ENCODE measurements at places on chromosomes 5 and 9.
A peak's percentile ranks its signal among the peaks of the same experiment; 100 is the strongest.

DNA sequence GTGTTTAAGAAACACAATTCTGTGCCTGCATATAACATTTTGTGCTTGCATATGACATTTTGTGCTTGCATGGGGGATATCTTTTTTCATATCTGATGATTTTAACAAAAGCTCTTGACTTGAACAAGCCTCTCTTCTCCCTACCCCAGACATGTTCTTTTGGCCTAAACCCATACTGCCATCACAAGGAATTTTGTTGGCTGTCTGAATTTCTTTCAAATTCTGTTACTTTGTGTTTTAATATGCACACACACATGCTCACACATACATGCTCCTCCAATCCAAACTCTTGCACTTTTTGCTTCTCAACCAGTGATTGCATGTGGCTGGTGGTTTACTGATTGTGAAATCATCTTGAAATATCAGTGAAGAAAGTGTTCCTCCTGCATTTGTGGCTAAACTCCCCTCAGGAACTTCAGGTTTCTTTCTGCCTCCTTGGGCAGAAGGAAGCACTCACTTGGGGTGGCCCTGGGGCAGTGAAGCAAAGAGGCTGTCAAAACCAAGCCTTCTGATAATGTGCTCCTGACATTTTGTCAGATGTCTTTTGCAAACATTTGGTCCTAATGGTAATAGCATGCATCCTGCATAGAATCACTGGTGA lies 377.2 kb upstream of the KLF4 start:
- DNase-seq: peak; percentile 54

- DNase-seq: peak; percentile 57
These were observed 279.2 kb downstream of the NSG2 start for GRCh38 chr5:174324680-174325079.

GRCh38 chr5:152151940-152152339 lies 227.3 kb upstream of the GLRA1 start:
- no peak for DNase-seq

GRCh38 chr5:122119205-122119604 lies 10.1 kb upstream of the ZNF474 start:
- no peak for DNase-seq

- DNase-seq: peak; percentile 65
These were observed 288.6 kb upstream of the DAB2 start for GRCh38 chr5:39713250-39713916.

DNA sequence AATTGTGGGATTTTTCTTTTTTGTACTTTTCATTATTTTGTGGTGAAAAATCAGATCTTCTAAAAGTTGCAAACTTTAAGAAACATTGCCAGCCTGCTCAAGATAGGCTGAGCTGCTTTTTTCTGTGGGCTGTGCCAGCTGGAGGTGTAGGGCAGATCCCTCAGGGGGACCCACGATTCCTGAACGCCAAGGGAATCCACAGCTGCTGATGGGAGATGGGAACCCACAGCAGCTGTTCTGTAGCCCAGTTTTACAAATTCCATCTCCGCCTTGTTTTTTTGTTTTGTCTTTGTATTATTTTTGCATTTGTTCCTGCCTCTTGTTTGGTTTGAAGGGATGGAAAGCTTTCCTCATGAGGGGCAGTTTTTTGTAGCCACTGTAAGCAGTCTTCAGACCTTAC lies 91.0 kb downstream of the WWC1 start:
- DNase-seq: no peak

GRCh38 chr5:5799826-5800225 lies 377.3 kb downstream of the ICE1 start:
- no peak for DNase-seq

DNA sequence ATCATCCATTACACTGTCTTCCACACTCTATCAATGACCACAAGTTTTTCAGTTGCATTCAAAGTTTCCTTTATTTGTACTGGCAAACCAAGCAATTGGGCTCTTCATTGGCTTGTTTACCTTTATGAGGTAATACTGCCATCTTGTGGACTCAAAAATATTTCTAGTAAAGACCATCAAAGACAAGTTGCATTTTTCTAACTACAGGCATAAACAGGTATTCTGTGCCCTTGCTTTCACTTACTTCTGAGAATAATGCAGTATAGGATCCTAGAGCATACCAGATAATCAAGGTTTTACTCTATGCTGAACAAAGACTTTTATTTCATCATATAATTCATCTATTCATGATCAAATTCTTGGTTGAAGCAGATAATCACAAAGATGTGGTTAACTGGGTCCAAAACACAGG lies 173.7 kb upstream of the POU5F2 start:
- peak; percentile 79 for DNase-seq
